Activated naive CD4-positive, alpha-beta T cell treated with Interleukin-2 at 50 U/mL for 16 hours (primary cell): ENCODE measurements at places on chromosomes 1 and 21.

GRCh38 chr1:187517546-187517945 lies 688.8 kb downstream of the PLA2G4A start:
- DNase-seq = no peak

- no peak for DNase-seq
Observed at GRCh38 chr1:154982341-154982740, 803 bp upstream of the FLAD1 start.

DNA sequence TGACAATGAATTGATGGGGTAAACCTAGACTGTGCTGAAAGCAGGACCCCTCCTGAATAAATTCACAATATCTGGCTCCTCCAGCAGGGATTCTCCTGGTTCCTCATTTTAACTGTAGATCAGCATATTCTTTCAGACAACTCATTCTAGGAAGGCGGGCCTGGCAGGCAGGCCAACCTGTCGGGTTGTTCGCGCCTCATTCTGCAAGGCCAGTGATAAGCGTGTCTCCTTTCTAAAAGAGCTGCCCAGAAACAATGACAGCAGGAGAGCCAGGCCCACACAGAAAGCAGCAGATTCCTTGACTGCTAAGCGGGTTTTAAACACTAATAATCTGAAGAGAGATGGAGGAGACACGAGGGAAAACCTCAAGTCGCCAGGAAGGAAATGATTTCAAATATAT lies 70.0 kb downstream of the NTPCR start:
- DNase-seq = no peak

DNA sequence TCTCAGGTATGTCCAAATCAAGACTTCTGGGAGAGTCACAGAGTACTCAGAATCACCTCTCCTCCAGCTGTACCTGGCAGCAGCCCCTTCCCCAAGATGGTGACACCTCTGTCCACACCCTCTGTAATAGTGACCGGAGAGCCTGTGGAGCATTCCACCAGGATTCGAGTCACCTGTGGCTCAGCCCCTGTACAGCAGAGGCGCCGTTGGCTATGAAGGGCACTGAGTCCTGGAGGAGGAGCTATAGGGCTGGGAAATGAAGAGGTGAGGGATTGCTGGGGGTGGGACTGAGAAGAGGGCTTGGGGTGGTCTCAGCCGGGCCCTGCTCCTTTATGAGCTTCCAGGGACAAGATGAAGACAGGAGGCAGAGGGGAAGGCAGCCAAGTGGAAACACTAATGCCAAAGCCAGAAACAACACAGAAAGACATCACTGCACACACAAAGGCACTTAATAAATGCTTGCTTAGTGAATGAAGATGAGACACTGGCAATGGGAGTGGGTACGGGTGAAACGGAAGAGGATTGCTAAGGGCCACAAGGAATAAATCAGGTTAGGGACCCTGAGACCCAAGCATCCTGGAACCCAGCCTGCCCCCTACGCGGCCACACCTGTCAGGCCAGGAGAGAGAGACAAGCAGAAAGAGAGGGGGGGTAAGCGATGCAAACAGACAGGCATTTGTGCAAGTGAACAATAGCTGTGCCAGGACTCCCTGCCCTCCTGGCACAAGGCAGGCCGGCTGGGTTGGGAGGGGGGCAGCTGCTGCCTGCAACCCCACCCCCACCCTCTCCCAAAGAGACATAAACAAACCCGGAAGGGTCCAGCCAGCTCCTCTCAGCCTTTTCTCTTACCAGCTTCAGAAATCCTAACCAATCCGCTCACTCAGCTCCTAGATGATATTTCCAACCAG lies 3.9 kb downstream of the ARHGEF2 start:
- no peak for DNase-seq

DNA sequence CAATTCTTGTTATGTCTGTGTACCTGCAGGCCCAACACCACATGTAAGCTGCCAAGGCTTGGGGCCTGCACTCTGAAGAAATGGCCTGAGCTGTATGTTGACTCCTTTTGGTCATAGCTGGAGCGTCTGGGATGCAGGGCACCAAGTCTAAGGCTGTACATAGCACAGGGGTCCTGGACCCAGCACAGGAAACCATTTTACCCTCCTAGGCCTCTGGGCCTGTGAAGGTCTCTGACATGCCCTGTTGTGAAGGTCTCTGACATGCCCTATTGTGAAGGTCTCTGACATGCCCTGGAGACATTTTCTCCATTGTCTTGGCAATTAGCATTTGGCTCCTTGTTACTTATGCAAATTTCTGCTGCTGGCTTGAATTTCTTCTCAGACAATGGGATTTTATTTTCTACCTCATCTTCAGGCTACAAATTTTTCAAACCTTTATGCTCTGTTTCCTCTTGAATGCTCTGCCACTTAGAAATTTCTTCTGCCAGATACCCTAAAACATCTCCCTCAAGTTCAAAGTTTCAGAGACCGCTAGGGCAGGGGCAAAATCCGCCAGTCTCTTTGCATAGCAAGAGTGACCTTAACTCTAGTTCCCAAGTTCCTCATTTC lies 246.7 kb upstream of the B3GALT2 start:
- DNase-seq = no peak

- DNase-seq = no peak
Observed at GRCh38 chr1:33519240-33519884, 46.9 kb downstream of the ZSCAN20 start.
